ENCODE measurements at places on chromosomes 4 and X.

DNA sequence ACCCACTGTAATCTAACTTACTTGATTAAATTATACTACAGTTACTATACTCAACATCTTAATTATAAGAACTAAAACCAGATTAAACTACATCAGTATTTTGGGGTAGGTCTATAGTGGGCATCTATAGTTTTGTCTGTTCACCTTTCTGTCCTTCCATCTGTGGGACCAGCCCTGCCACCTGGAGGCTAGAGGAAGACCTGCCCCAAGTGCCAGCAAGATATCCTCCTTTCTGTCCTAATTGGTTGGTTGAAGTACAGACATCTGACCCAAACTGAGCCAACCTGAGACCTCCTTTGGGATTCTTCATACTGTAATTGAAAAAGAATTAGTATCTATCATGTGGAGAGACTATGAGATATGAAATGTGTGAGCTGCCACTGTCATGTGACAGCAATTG is 172.2 kb upstream of the TLL1 start:
- peak; percentile 21 for DNase-seq

DNA sequence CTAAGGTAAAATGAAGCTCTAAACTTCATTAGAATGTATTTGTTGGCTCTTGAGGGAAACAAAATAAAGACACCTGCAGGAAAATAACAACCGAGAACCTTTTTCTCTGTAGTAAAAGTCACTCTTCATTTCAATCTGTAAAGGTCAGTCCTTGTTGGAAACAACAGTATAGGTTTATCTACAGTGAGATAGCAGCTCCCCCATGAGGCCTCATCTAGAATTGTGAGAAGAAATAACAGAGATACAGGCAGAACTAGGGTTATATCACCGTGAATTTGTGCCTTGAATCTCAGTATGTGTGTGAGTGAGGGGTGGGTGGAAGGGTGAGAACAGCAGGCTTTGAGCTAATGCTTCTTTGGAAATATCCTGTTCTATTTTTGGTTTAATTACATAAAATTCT is 107.8 kb upstream of the FMR1 start:
- peak; percentile 18 for DNase-seq

GRCh38 chr4:54225598-54226403 is 3.3 kb upstream of the PDGFRA start:
- DNase-seq: no peak

DNA sequence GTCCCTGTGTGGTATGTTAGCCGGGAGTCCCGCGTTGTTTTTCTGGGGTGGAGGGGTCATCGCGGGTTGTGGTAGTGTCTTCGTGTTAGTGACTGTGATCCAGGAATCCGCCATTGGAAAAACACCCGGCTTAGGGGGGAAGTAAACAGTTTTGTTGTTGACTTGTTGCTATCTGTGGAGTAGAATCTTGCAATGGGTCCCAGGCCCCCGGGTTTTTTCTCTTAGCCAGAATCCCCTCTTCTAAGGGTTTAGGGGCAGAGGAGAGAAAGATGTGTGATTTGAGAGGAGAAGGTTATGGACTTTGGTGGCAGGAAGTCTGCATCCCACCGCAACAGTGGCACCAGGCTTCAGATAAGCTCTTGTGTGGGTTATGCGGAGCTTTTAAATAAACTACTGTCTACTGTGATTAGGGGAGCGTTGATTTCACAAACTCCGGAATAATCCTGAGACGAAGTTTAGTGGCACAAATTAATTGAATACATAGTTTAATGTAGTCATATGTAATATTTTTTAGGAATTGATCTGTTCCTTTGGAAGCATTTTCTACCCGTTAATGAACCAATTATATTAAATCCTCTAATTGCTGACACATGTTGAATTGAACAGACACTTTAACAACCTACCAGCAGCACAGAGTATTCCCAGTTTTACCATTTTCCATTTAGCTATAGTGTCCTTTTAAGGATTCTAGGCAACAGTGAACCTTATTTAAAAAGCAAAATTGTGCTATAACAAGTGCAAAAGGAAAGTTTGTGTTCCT is 1.4 kb downstream of the DDX3X start:
- DNase-seq: no peak

All from H4 (cell line).